ENCODE measurements at places on chromosomes 2 and 18.

- DNase-seq: no peak
Measured at GRCh38 chr2:47321006-47321405, 82.0 kb upstream of the MSH2 start.

GRCh38 chr2:197300139-197300538 lies 10.4 kb downstream of the ANKRD44 start:
- DNase-seq: no peak

DNA sequence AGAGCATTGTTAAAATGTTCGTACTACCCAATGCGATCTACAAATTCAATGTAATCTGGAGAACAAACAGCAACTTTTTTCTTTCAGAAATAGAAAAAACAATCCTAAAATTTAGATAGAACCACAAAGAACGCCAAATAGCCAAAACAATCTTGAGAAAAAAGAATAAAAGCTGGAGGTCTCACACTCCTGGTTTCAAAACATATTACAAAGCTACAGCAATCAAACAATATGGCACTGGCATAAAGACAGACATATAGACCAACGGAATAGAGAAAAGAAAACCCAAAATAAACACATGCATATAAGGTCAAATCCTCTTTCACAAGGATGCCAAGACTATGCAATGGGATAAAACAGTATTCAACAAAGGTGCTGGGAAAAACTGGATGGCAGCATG lies 74.5 kb downstream of the MAP4K3 start:
- no peak for DNase-seq

GRCh38 chr2:202436626-202437025 lies 60.5 kb downstream of the BMPR2 start:
- no peak for DNase-seq

DNA sequence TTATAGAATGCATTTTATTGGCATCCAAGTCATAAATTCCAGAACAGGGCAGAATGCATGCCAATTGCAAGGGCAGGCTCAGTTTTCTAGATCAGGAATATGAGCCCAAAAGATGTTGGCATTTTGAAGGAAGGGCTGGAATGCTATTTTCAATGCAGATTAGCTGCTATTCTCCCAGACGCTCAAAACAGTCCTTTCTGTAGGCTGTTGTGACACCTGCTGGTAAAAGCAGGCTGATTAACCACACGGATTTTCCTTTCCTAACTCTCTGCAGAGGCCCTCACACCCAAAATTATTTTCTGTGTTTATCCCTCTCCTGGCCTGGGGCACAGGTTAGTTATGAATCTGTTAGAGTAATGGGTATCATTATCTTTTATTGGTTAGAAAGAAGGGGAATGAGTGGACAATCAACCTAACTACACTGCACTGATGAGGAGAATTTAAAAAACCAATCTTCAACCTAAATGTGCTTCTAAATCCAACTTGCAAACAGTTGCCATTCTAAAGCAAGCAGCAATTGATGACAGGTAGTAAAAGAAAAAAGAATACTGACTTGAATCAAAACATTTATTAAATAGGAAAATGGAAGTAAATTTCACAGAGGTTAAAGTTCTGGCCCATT lies 94.0 kb downstream of the PLA2R1 start:
- DNase-seq: no peak

GRCh38 chr2:217859926-217860325 lies 142.9 kb downstream of the TNS1 start:
- DNase-seq: no peak

DNA sequence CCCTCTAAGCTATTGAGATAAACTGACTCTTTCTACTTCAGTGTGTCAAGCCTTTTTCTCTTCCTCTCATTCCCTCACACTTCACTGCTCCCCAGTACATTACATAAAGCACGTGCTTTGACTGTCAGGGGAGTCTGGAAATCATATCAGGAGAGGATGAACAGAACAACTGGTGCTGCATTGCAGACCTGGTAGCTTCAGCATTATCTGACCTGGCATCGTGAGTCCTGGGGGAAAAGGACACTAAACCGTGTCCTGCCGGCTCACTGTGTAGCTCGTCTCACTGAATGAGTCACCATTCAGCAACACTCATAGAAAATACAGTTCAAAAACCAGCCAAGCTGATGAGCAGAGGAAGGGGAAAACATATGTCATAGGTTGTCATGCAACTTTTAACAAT lies 108.5 kb upstream of the UNC80 start:
- DNase-seq: peak; percentile 52

GRCh38 chr18:5995626-5996025 lies 100.3 kb upstream of the TMEM200C start:
- DNase-seq: no peak

- no peak for DNase-seq
Measured at GRCh38 chr2:130835766-130836015, 1.0 kb upstream of the ARHGEF4 start.

GRCh38 chr2:72116081-72116533 lies 31.6 kb downstream of the CYP26B1 start:
- no peak for DNase-seq

DNA sequence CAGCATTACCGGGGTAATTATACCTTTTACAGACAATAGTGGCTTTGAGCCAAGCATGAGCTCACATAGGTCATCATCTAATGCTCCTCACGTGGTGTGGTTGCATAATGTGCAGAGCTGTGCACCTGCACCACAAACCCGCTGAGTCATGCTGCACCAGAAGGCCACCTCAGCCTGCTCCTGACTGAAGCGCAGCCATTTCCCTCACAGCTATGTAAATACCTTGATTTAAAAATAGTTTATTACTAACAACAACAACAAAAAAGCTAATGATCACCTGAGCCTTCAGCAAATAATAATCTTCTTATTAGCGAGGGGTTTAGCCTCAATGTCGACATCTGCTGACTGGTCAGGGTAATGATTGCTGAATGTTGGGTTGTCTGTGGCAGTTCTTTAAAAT lies 238.8 kb downstream of the MBD5 start:
- DNase-seq: no peak

GRCh38 chr18:44638034-44638540 lies 42.6 kb upstream of the SETBP1 start:
- no peak for DNase-seq

DNA sequence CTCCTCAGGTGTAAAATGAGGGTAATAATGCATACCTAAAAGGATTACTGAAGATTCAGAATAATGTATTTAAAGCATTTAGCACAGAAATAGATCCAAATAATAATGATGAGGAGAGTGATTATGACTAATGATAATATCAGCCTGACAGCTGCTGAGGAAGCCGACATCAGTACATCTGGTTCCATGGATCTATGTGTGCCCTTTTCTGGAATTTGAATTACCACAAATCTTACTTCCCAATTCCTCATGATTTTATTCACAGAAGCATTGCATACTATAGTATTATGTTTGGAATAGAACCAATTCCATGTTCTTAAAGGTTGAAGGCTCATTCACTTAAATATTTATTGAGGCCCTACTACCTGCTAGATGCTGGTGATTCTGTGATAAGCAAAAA lies 248.9 kb upstream of the THUMPD2 start:
- no peak for DNase-seq

DNA sequence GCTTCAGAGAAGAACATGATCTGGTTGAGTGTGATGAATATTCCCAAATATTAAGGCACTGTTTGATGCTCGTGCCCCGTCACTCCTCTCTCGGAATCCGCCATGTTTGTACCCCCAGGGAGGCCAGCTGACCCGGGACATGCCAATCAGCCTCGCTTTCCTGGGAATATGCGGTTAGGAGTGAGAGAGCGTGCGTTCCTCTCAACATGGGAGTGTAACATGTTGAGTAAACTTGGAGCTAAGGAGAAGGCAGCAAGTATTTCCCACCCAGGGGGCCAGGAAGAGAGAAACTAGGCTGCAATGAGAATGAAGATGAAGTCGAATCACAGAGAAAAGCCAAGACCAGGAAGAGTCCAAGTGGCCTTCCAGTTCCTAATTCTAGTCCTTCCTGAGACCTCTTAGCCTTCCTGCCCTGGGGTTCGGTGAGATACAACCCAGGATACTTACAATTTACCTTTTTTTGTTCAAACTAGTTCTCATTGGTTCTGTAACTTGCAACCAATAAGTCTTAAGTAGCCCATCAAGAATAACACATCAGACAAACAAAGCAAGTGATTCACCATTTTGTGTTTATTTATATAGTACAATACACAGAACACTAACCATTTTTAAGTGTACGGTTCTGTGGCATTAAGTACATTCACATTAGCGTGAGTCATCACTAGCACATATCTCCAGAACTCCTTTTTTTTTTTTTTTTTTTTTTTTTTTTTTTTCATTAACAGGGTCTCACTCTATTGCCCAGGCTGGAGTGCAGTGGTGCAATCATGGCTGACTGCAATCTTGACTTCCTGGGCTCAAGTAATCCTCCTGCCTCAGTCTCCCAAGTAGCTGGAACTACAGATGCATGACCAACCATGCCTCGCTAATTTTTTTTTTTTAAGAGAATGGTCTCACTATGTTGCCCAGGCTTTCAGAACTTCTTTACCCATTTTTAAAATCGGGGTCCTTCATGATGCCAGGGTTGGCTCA lies 36.4 kb upstream of the SLC1A4 start:
- no peak for DNase-seq

Data from glutamatergic neuron (in vitro differentiated cells).